ENCODE measurements at places on chromosomes 13 and 19.

DNA sequence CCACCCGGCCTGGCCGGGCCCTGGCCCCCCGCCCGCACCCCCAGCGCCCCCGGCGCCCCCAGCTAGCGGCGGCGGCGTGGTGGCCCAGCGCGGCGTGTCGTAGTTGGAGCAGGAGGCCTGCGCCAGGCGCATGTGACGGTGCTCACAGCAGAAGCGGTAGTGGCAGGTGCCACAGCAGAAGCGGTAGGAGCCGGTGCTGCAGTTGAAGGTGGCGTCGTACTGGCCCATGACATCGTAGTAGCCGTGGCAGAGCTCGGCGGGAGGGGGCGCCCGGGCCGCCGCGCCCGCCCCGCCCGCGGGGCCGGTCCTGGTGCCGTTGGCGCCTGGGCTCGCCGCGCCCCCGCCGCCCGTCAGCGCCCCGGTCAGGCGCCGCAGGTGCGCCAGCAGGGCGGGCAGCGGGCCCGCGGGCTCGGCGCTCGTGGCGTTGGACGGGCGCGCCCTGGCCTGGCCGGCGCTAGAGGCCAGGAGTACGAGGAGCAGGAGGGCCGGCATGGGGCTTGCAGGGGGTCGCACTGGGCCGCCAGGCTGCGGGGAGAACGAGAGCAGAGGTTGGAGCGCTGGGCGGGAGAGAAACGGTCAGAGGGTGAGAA is 633 bp downstream of the SHISA7 start:
- peak; percentile 72 for DNase-seq

DNA sequence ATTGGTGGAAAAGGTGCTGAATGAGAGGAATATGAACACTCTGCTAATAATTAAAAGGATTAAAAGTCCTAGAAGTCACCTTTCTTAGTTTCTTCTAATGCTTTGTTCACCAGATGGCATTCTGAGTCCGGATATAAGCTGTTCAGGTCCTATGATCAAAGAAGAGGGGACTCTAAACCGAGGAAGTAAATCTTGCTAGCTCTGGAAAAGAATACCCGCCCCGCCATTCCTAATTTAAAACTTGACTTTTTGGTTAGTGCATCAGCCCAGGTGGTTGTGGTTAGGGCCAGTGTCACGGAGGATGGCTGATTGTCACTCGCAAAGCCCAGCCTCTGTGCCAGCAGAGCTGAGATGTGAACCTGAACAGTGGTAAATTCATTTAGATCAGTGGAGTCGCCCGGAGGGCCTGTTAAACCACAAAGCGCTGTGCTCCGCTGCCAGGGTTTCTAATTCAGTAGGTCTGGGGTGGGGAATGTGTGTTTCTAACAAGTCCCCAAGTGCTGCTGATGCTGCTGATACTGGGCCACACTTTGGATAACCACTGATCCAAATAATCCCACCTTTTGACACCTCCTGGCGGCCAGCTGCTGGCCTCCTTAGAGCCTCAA is 425.4 kb downstream of the DCT start:
- no peak for DNase-seq

DNA sequence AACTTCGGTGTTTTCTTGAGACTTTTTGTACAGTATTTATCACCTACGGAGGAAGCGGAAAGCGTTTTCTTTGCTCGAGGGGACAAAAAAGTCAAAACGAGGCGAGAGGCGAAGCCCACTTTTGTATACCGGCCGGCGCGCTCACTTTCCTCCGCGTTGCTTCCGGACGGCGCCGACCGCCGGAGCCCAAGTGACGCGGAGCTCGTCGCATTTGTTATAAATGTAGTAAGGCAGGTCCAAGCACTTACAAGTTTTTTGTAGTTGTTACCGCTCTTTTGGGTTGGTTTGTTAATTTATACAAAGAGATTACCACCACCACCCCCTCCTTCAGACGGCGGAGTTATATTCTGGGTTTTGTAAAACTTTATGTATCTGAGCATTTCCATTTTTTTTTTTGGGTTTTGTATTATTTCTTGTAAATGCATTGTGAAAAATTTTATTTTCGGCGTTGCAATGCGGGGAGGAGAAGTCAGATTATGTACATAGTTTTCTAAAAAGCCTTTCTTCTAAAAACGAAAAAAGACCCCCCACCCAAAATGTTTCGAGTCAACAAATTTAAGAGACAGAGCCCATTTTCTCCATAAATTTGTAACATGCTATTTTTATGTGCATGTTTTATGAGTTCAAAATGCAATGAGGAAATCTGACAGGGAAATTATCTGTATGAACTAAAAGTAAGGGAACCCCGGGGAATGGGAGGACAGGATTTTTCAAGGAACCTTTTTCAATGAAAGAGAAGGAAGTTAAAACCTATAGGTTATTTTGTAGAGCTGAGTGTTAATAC is 2.3 kb downstream of the SOX1 start:
- DNase-seq, result peak; percentile 87

DNA sequence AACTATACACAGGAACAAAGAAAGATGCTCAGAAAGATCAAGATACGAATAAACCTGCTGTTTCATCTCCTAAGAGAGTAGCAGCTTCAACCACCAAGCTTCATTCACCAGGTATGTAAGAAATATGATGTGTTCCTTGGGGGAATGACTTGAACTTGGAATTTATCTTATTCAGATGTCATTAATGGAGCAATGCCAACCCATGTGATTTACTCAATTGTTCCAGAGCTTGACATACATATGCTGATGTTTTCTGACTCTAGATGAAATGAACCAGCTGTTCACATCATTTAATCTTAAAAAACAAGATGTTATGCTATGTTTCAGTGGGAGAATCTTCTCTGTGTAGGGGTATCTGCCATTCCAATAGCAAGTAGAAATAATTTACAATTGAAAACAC is 270.9 kb downstream of the SLC7A1 start:
- DNase-seq, result no peak

DNA sequence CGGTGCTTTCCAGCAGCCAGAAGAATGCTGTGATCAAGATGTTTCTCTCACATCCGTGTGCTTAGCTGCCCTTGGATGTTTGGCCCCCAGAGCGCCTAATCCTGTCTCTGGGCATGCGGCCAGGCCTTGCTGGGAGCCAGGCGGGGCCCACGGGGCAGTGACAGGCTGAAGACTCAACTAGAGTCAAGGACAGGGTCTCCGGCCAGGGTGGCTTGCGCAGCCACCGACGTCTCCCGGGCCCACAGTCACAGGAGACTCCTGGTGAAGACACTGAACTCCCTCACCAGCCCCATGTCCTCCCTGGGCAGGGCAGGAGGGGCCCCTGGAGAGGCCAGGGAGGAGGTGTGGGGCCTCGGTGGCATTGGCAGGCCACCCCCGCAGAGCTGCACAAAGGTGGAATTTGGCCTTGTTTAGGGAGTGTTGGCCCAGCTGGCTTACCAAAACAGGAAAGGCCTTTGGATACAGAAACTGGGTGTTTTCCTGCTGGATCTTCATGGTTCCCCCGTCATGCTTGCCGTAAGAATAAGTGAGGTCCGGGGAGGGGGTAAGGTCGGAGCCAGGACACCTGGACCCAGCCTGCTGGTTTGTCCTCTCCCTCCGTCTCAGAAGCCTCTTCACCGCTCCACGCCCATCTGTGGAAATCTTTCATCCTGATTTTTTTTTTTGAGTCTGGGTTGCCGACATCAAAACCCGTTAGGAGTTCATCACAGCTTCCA is 10.0 kb upstream of the NDUFS7 start:
- no peak for DNase-seq

DNA sequence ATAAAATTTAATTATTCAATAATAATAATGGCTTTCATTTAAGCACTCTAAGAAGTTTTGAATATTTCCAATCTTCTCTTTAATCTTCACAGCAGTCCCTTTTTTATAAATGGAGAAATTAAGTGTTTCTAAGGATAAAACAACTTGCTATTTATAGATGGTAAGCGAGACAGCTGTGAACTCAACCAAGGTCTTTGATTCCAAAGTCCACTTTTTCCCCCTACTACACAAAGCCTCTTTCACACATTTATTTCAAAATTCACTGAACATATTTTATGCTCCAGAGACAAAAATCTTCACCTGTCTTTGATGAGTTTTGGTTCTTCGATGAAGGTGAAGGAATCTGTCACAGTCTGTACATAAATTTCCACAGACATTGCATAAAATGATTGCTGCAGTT is 34.4 kb upstream of the FBXL3 start:
- no peak for DNase-seq

GRCh38 chr19:4593409-4593851 is 33.9 kb upstream of the SEMA6B start:
- DNase-seq, result peak; percentile 89

DNA sequence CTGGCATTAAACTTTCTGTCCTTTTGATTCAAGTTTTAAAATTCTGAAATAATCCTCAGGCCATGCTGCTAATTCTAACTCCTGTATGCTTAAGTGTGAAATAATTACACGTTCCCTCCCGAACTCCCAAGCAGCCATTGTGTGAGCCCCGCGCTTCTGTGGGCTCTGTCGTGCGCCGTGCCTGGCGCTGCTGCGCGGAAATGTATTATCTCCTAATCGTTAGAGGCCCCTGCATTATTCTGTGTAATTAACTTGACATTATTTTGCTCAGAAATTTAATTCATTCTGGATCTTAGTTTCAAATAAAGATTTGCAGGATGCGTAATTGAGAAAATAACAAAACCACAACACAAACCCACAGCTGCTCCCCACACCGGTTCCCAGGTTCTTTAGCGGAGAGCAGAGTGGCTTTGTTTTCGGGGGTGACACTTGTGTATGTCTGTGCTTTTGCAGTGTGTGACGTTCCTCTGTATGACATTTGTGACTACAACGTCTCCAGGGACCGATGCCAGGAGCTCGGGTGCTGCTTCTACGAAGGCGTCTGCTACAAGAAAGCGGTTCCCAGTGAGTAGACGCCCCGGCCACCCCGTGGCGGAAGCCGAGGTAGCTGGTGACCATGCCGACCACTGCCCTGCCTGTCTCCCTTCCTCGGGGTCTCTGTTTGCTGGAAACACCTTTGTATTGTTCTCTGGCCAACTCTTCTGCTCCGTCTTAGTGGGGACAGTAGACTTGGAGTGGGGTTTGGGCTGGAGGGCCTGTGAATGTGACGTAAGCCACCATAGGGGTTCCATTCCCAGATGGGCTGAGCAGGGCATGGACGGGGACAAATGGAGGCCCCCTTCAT is 7.5 kb downstream of the TEX29 start:
- no peak for DNase-seq

- peak; percentile 82 for DNase-seq
These were observed 105.4 kb upstream of the MBNL2 start for GRCh38 chr13:97116754-97117153.

DNA sequence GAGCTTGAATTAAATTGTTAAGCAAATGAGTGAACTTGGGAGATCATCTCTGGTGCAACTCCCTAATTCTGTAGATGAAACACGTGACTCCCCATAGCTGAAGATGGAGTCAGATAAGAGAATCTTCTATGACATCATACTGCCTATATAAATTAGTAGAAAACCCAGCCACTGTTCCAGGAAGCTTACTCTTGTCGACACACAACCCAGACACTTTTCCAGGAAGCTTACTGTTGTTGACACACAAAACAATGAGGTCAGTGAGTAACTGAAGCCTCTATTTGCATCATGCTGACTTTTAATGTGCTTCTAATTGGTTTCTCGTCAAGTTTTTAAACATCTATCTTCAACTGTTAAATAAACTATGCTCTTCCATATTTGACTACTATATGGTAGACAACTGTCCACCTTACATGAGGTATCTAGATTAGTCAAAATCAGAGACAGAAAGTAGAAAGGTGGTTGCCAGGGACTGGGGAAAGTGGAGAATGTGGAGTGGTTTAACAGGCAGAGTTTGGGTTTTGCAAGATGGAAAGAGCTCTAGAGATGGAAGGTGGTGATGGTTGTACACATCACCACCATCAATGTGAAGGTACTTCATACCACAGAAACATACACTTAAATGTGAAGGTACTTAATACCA is 168.2 kb downstream of the FGF14 start:
- DNase-seq, result no peak

DNA sequence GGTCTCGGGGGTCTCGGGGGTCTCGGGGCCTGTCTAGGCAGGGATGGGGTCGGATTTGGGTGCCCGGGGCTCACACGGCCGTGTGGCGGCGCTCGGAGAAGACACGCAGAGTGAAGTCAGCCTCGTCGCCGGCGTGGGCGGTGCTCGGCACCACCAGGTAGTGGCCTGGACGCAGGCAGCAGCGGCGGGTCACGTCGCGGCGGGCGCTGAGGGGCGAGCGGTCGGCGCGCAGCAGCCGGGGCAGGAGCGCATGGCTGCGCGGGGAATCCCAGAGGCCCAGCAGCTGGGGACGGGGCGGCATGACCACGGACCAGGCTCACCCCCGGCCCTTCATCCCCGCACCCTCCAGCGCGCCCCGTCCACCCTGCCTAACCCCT is 8.2 kb downstream of the CAPN12 start:
- DNase-seq, result peak; percentile 91
